ENCODE measurements at places on chromosomes 7 and 10.
A peak's percentile ranks its signal among the peaks of the same experiment; 100 is the strongest.

DNA sequence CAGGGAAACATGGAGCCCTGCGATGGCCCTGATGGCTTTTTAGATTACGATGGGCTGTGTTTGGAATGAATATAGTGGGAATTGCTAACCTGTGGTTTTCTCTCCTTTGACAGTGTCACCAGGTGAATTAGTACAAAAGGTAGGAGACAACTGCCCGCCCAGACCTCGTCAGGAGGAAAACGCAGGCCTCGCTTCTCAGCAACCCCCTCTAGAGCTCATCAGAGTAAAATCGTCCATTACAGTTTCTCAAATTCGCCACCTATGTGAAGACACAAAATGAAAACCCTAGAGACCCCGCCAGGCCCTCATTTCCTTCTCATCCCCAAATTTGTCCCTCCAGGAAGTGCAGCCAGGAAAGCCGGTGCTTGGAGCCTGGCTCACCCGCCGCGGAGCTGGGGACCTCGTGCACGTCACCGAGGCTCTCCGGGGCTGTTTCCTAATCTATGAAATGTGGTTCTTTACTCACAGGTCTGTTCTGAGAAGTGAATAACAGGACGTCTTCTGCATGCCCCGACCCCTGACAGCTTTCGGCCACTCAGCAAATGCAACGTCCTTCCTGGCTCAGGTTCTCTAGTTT lies 143.7 kb downstream of the VIPR2 start:
- peaks cover 18% of the 10 kb centered on the region for H3K4me1 ChIP-seq
- DNase-seq: no peak
- no peak overlapping the region for H3K27ac ChIP-seq
- H3K36me3 ChIP-seq: no peaks in the 10 kb centered on the region
- peaks cover 3% of the 10 kb centered on the region for H3K27me3 ChIP-seq
- no peak overlapping the region for H3K4me3 ChIP-seq

DNA sequence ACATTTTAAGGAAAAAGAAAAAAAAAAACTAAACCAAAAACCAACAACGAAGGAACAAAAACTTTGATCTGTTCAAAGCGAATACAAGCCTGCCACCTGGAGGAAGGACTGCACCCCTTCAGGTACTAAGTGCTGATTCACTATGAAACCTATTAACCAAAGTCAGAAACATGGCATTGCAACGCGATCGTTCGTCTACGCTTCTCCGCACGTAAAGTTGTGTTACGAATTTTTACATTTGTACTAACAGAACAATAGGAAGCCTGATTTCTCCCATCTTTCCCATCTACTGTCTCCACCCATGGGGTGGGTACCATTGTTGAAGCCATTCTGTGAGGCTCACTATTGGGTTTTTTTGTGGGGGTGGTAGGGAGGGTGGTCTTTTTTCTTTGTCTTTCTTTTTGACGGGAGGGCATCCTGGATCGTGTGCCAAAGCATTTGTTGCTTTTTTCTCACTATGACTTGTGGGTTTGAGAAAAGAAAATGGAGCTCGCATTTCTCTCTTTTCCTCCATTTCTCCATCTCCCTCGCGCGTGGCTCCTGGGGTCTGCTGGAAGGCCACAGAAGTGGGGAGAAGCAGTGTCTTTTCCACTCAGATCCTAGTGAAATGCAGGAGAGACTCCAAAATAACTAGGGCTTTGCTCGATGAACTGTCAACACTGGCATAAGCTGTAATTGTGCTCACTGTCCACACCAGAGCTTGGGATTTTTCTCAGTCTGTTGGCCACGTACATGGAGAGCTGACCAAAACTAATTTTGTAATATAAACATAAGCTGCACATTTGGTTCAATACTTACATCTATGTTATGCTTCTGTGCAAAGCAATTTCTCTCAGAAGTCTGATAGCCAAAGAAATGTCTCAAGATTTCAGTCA lies 100.9 kb upstream of the YAE1 start:
- peak overlapping the region; percentile 43 for H3K4me3 ChIP-seq
- no peak overlapping the region for H3K27ac ChIP-seq
- peaks cover 2% of the 10 kb centered on the region for H3K4me1 ChIP-seq
- peaks cover 28% of the 10 kb centered on the region for H3K27me3 ChIP-seq

DNA sequence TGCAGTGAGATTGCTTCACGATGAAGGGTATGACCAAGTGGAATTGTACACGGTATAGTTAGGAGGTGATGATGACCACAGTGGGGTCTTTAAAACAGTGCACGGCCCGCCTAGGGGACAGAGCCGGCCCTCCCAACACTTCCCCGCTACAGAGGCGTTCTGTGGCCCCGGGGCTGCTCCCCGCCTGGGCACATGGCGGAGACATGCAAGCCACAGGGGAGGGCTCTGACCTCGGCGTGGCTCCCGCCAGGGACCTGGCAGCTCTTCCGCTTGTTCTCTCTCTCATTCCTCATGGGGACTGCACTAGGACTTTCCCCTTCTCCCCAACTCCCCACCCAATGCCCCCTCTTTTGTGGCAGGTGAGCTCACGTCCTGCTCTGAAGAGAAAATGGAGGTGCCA lies 393.8 kb downstream of the DNAJB6 start:
- H3K27me3 ChIP-seq: peaks cover 2% of the 10 kb centered on the region
- H3K4me3 ChIP-seq: no peak overlapping the region
- no peak for DNase-seq
- H3K36me3 ChIP-seq: no peaks in the 10 kb centered on the region
- H3K4me1 ChIP-seq: no peaks in the 10 kb centered on the region
- H3K27ac ChIP-seq: no peak overlapping the region

GRCh38 chr7:48931481-48931880 lies 7.1 kb downstream of the CDC14C start:
- DNase-seq: no peak
- H3K27ac ChIP-seq: no peak overlapping the region
- no peaks in the 10 kb centered on the region for H3K27me3 ChIP-seq
- no peak overlapping the region for H3K4me3 ChIP-seq
- H3K4me1 ChIP-seq: no peaks in the 10 kb centered on the region

- no peaks in the 10 kb centered on the region for H3K27me3 ChIP-seq
- H3K4me1 ChIP-seq: no peaks in the 10 kb centered on the region
- H3K36me3 ChIP-seq: no peaks in the 10 kb centered on the region
- H3K4me3 ChIP-seq: no peak overlapping the region
- no peak overlapping the region for H3K27ac ChIP-seq
- DNase-seq: no peak
These were observed 25.2 kb downstream of the GRID1 start for GRCh38 chr10:86341361-86341811.

GRCh38 chr7:95649546-95649945 lies 53.2 kb upstream of the PDK4 start:
- H3K4me3 ChIP-seq: no peak overlapping the region
- H3K27ac ChIP-seq: no peak overlapping the region
- no peaks in the 10 kb centered on the region for H3K36me3 ChIP-seq
- no peak for DNase-seq

DNA sequence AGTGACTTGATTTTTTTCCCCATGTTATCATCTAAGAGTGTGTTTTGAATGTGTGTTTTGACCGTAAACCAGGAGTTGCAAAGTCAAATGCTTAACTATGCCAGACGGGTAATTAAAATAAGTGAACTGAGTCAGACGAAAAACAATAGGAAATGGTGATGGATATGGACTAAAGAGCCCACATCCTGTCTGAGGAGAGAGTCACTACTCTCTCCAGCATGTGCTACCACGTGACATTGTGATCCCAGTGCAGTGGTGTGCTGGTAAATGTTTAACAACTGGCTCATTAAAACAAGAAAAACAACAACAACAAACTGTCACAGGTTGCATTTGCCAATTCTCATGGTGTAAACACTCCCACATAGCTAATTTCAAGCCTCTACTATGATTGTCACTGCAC lies 164.3 kb downstream of the SUGCT start:
- H3K27ac ChIP-seq: no peak overlapping the region
- H3K27me3 ChIP-seq: no peaks in the 10 kb centered on the region
- H3K4me3 ChIP-seq: no peak overlapping the region
- DNase-seq: no peak

GRCh38 chr7:107614425-107614824 lies 34.4 kb downstream of the BCAP29 start:
- H3K27ac ChIP-seq: no peak overlapping the region
- H3K27me3 ChIP-seq: no peaks in the 10 kb centered on the region
- no peak overlapping the region for H3K4me3 ChIP-seq
- DNase-seq: no peak
- peaks cover 23% of the 10 kb centered on the region for H3K4me1 ChIP-seq

DNA sequence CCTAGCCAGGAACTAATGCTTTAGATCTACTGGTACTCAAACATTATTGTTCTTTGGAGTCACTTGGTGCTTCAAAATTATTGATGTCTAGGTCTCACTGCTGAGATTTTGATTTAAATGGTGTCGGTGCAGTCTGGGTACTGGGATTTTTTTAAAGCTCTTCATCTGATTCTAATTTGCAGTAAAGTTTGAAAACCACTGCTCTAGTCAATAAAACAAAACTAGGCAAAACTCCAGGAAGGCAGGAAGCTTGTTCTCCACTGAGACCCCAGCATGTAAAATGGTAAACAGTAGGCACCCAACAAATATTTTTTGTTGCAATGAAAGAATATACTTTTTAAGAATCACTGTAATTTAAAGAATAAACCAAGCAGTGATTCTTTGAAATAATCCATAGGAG lies 49.7 kb downstream of the ADD3 start:
- H3K4me3 ChIP-seq: peak overlapping the region; percentile 35
- DNase-seq: no peak
- peaks cover 51% of the 10 kb centered on the region for H3K4me1 ChIP-seq
- H3K27me3 ChIP-seq: no peaks in the 10 kb centered on the region

DNA sequence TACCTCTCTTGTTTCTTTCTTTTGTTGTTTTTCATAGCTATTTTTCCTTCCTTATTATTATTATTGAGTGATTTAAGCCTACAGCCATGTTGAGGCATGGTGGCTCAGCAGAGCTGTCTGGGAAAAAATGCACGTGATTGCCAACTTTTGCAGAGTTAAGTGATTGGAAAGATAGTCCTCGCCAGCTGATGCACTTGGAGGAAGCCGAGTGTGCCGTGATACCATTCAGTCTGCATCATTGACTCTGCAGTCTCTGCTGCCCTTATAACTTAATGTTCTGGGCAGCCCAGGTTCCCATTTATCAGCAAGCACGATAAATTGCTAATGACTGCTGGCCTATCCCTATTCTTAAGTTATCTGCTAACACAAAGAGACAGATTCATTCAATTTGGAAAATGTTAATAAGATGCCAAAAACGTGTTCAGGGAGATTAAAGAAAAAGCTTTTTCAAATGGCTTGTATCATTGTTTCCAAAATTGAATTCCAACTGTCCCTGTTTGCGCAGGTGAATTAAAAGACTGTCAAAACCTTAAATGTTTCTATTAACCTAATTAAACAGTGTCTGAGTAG lies 232.9 kb upstream of the NPY start:
- H3K36me3 ChIP-seq: no peaks in the 10 kb centered on the region
- H3K27ac ChIP-seq: no peak overlapping the region
- no peak for DNase-seq
- H3K27me3 ChIP-seq: peaks cover 36% of the 10 kb centered on the region
- H3K4me1 ChIP-seq: peaks cover 10% of the 10 kb centered on the region
- no peak overlapping the region for H3K4me3 ChIP-seq

GRCh38 chr7:11300241-11300640 lies 326.6 kb downstream of the PHF14 start:
- H3K36me3 ChIP-seq: no peaks in the 10 kb centered on the region
- no peak overlapping the region for H3K27ac ChIP-seq
- H3K27me3 ChIP-seq: peaks cover 2% of the 10 kb centered on the region
- no peak overlapping the region for H3K4me3 ChIP-seq
- H3K4me1 ChIP-seq: no peaks in the 10 kb centered on the region
- DNase-seq: no peak

- H3K4me3 ChIP-seq: no peak overlapping the region
- no peaks in the 10 kb centered on the region for H3K4me1 ChIP-seq
- no peak overlapping the region for H3K27ac ChIP-seq
These were observed 16.5 kb downstream of the ECHDC3 start for GRCh38 chr10:11758527-11759236.

- no peak for DNase-seq
- no peak overlapping the region for H3K4me3 ChIP-seq
- no peaks in the 10 kb centered on the region for H3K27me3 ChIP-seq
- H3K36me3 ChIP-seq: no peaks in the 10 kb centered on the region
- H3K4me1 ChIP-seq: no peaks in the 10 kb centered on the region
- H3K27ac ChIP-seq: no peak overlapping the region
These were observed 2.6 kb upstream of the NPSR1 start for GRCh38 chr7:34655384-34655783.

DNA sequence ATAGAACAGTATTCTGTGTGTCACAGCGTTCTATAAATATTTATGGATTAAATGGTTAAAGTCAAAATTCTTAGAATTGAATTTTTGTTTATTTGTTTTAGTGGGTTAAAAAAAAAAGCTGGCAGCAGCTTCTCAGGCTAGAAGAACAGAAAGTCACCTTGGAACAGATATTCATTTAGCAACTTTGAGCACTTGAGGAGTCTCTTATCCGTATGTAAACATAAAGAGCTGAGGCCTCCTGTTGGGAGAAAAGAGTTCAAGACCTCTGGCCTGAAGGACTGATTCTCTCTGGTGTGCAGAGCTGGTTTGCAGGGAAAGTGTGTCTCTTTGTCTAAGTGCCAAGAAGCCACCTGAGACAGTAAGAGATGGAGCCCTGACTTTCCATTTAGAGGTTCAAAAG lies 109.9 kb downstream of the HERPUD2 start:
- peaks cover 8% of the 10 kb centered on the region for H3K27me3 ChIP-seq
- H3K36me3 ChIP-seq: no peaks in the 10 kb centered on the region
- no peak overlapping the region for H3K4me3 ChIP-seq

- no peak overlapping the region for H3K4me3 ChIP-seq
- DNase-seq: no peak
- peaks cover 20% of the 10 kb centered on the region for H3K27me3 ChIP-seq
These were observed 6.6 kb downstream of the CREB5 start for GRCh38 chr7:28418966-28419365.
